ENCODE measurements at places on chromosomes 12 and 14.
A peak's percentile ranks its signal among the peaks of the same experiment; 100 is the strongest.

DNA sequence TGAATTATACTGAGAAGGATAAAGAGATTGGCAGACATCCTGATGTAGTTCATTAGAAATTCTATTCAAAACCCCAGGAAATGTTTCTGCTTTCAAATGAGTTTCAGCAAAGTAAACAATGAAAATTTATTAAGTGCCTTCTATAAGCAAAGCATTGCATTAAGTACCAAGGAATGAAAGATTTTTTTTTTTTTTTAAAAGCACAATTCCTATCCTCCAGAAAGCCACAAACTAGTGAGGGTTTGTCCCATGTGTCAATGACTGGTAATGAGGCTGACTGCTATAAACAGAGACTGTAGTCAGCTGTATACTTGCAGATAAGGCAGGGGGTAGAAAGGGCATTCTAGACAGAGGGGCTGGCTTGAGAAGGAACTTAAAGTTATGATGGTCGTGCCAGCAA lies 6.7 kb downstream of the ANO4 start:
- DNase-seq: no peak

- peak; percentile 33 for DNase-seq
Measured at GRCh38 chr12:109308534-109309380, at the start of gene FOXN4. Gene FOXN4, minus strand, starts transcription at chr12:109309284. Its CDS starts 963 bp downstream, at chr12:109308321.

DNA sequence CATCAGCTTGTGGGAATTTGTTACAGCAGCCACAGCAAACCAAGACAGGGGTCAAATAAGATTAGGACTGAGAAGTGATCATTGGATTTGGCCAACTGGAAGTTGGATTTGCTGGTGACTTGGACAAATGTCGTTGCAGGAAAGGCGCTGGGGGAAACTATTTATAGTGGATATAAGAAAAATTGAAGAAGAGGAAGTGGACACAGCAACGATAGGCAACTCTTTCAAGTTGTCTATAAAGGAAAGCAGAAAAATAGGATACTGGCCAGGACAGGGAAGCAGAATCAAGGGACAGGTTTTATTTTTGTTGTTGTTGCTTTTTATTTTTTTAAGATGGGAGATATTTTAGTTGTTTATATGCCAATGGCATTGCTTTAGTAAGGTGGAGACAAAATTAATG lies 56.2 kb upstream of the RTRAF start:
- DNase-seq: no peak

DNA sequence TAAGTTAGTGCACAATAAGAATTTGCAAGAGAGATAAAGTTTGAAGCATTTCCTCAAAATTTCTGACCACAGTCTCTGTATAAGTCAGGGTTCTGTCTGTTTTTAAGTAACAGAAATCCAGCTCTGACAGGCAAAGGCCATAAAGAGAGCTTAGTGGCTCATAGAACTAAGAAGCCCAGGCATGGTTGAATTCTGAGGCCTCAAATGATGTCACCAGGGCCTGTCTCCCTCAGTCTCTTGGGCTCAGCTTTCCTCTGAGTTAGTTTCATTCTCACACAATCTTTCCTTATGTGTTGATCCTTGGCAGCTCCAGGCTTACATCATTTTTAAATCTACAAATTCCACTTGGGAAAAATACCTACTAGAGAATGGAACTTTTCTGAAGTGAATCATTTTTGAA lies 173.4 kb upstream of the ATP2B1 start:
- DNase-seq: peak; percentile 44

DNA sequence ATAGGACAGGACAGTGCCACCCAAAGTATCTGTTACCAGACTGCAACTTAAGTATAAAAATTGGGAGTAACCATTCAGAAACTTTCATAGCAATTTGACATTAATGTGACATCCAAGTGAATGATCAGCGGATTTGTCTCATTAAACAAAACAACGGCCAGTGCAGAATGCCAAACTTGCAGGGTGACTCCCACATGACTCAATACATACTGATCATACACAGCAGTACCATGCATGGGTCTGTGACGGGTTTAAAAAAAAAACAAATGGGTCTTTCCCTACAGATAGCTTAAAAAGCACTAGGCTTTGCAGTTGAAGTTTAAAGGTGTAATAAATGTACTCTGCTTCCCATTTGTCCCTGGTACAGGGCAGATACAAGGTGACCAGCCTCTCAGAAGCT lies 116.6 kb downstream of the SLC35F4 start:
- DNase-seq: no peak

DNA sequence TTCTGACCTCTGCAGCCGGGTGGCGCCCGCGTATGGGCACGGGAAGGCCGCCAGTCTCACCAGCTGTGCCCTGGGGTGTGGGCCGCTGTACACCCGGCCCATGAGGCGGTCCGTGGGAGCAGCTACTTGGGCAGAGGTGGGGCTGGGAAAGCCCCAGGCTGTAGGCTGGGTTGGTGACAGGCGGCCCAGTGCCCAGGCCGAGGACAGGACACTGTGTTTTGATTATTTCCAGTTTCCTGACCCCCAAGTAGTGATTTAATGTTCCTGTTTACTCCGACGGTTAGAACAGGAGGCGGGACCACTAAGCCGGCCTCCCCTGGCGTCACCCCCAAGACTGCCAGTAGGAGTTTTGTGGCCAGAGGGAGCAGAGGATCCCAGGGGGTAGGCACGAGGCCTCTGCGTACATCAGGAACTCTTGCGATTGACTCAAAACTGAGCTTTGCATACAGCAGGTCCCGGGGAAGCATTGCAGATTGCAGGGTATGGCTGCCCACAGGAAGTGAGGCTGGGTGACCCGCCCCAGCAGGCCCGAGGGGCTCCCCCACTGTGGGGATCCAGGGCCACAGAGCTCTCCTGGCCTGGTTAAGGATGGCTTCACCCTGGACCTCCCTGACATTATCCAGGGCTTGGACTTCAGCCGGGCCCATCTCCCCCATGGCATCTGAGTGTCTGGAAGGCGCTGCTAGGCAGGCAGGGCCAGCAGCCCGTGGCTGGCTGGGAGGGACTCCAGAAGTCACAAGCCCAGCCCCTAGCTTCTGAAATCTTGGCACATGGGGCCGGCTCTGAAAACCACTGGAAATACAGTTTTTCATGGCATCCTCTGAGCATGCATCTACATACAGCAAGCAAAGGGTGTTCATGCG lies 42.5 kb upstream of the DIO3 start:
- DNase-seq: no peak

GRCh38 chr14:55332654-55333570 lies 61.7 kb downstream of the FBXO34 start:
- DNase-seq: no peak

DNA sequence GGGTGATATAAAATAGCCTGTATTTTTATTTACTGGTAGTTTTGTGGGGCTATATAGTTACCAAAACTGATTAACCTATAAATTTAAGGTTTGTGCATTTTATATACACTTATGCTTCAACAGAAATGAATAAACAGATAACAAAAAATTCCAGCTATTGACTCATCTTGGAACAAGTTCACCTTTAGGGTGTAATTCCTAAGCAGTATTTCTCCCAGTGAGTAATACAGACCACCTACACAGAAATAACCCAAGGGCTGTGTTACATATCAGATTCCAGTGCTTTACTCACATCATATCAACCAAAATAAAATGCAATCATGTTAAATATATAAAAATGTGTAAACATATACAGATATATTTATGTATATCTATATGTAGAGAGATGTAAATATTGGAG lies 345.6 kb downstream of the ADAMTS20 start:
- no peak for DNase-seq

DNA sequence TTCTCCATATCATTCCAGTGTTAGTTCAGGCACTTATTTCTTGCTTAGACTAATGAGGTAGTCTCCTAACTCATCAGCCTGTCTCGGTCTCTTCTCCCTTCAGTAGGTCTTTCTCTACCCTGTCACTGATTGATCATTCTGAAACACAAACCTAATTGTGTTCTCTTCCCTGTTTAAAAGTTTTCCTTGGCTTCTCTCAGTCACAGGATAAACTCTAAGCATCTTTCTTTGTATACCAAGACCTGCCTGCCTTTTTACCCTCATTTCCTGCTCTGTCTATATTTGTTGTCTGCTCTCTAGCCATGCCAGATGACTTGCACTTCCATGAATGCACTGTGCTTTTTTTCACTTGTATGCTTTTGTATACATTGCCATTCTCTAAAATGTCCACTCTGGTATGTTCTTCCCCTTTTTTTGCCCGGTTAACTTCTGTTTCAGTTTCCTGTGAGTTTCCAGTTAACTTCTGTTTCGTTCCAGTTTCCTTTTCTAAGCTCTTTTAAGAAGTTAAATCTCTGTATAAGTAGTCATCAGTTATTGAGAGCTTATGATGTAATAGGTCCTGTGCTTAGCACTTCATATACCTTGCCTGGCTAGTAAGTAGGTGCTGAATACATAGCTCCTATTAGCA lies 12.8 kb downstream of the DIP2B start:
- DNase-seq: peak; percentile 72

DNA sequence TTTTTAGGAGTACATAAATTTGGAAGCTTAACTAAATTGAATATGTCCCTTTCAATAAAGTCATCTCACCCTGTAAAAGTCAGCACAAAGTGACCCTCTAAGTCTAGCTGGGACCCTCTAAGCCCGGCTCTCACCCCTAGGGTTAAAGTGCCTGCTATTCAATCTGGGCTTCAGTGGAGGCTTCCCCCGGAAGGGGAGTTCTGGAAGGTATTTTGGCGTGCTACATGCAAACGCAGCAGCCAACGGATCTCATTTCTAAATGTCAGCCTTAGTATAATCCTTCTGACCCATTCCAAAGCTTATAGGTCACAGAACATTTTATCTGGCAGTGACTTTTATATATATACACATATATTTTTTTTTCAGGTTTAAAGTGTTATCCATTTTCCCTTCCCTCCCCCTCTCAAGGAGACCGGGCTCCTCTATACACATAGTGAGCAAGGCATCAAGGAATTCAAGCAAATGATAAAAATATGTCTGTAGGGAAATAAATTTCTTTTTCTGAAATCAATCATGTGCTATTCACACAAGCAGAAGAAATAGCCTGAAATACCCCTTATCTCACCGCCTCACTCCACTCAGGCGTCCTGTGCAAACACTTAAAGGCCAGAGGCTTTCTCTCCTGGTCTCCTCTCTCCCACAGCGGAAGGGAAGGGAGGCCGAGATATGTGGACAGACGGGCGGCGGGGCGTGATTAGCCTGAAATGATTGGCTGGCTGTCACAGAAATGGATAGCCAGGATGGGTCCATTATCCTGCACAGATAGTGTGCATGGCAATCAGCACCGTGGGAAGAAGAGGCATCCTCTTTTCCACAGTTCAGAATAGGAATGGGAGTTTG lies 301.7 kb downstream of the GALC start:
- DNase-seq: no peak

- no peak for DNase-seq
Measured at GRCh38 chr12:46366771-46367170, 5.8 kb downstream of the SLC38A2 start.

DNA sequence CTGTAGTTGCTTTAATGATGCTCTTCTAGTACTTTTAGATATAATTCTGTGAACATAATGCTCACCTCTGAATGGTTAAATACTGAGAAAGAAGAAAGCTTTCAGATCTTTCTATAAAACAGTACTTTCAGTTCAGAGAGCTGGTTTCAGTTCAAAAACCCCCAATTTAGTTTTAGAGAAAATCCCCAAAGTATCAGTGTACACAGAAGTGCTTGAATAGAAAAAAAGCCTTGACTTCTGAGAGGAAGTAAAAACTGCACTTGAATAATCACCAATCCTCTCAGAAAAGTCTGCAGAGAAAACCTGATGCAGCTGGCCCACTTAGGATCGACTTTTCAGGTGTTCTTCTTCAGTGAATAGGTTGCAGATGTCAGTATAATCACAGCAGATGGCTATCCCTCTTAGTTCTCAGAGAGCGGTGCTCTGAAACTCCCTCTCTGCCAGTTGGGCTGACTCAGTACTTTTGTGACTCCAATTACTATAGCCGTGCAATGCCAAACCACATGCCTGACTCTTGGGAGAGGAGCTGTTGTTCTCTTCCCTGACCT lies 616.3 kb downstream of the LRFN5 start:
- DNase-seq: peak; percentile 45

GRCh38 chr12:59067083-59067482 lies 146.8 kb upstream of the LRIG3 start:
- peak; percentile 23 for DNase-seq

DNA sequence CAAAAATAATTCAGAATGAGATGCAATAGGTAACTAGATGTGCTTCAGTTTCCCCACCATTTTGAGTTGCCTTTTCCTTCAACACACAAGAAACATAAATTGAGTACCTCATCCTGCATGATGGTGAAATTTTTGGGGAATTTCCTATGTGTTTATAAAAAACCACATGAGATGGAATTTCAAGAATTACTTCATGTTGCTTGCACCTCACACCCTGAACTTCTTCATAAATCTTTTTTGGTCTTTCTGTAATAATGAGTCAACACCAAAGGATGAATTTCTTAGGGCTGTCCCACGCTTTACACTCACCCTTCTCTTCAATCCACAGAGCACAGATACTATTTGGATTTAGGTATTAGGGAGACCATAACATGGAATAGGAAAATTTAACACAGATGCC lies 22.6 kb upstream of the LUM start:
- no peak for DNase-seq

DNA sequence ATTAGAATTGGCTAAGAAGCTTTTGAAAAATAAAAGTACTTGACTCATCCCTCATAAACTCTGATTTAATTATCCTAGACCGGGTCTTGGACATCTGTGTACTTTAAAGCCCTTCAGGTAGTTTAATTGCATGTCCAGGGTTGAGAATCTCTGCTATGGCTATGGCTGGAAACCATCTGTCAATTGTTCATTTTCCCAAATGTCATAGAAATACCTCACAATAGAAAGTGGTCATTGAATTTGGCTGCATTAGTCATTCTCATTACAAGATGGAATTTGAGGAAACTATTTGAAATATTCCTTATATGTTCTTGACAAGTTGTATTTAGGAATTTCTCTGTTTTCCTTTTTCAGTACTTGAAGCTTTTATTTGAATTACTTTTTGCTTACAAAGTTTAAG lies 111.3 kb downstream of the TSHR start:
- no peak for DNase-seq
